Heart left ventricle (tissue), 16 donors: ENCODE measurements at places on chromosomes 1 and 21. TPM values are rescaled to one million over a fixed set of nuclear protein-coding genes. Genes with fewer than 3 reads are reported as not detected.

- peak; percentile 48 for DNase-seq
- H3K4me1 ChIP-seq = peaks cover 14% of the 10 kb centered on the region
- H3K36me3 ChIP-seq = no peaks in the 10 kb centered on the region
- no peak overlapping the region for H3K27ac ChIP-seq
- no peak overlapping the region for H3K4me3 ChIP-seq
These were observed 37.3 kb downstream of the CHAF1B start for GRCh38 chr21:36422279-36423098.

GRCh38 chr21:32562915-32563314 is 22.4 kb downstream of the TCP10L start:
- H3K4me3 ChIP-seq = no peak overlapping the region
- H3K27me3 ChIP-seq = no peaks in the 10 kb centered on the region
- peaks cover 5% of the 10 kb centered on the region for H3K4me1 ChIP-seq
- H3K27ac ChIP-seq = peak overlapping the region; percentile 22
- no peaks in the 10 kb centered on the region for H3K36me3 ChIP-seq

DNA sequence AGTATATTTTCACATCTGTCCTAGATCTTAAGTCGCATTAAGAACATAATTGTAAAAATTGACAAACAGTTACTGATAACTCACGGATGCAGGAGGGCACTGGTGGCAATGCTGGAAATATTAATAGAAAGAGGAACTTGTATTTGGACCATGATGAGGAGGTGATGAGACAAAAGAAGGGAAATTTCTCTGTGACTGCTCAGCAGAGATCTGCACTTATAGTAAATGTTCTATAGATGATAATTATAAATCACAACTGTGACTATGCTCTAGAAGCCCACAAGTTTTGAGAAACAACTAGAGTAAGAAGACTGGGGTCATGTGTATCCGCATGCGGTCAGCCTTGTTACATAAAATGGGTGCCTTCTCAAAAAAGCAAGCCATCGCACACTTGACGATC is 8.7 kb upstream of the DUSP12 start:
- peak overlapping the region; percentile 43 for H3K27ac ChIP-seq
- no peak overlapping the region for H3K4me3 ChIP-seq
- no peaks in the 10 kb centered on the region for H3K4me1 ChIP-seq
- H3K27me3 ChIP-seq = no peaks in the 10 kb centered on the region
- no peaks in the 10 kb centered on the region for H3K36me3 ChIP-seq

DNA sequence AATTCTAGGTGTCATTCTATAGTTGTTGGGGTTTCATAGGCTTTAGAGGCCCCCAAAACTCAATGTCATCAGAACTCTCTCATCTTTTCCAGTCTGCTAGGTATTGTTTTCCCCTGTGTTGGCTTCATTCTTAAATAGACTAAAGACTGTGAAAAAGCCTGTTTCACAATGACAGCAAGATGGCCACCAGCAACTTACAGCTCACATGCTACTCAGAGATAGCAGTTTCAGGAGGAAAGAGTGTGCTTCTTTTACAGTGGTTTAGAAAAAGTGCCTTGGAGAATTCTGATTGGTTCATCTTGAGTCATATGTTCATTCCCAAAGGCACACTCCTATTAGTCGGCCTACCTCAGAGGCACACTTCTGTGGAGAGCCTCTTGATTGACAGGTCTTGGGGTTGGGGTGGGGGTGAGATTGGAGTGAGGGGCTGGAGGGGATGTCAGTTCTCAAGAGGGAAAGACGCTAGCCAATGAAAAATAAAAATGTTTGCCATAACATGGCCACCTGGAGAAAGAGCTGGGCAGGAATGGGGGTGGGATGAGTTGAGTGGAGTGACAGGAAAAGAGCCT is 8.5 kb downstream of the IL23R start:
- no peaks in the 10 kb centered on the region for H3K4me1 ChIP-seq
- no peaks in the 10 kb centered on the region for H3K36me3 ChIP-seq
- no peak overlapping the region for H3K4me3 ChIP-seq
- DNase-seq = no peak
- H3K27me3 ChIP-seq = no peaks in the 10 kb centered on the region
- H3K27ac ChIP-seq = no peak overlapping the region

DNA sequence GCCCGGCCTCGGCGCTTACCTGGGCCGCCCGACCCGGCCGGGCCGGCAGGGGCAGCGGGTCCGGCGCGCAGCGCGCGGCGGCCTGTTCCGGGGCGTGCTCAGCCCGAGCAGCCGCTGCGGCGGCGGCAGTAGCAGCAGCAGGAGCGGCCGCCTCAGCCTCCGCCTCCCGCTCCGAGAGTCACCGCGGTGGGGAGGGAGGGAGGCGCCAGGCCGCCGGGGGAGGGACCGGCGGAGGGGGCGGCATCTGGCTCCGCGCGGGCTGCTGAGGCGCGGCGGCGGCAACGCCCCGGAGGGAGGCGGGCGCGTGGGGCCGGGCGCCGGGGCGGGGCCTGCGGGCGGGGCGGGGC is at the start of gene CTNNBIP1:
Gene CTNNBIP1 (minus strand): TSS at position 194 of the 347 bp plus-strand sequence. CDS start 38,205 bp downstream, outside the sequence.
- no peaks in the 10 kb centered on the region for H3K27me3 ChIP-seq
- H3K27ac ChIP-seq = peak within 1 kb of the TSS; percentile 89
- peak within 1 kb of the TSS; percentile 98 for H3K4me3 ChIP-seq
- H3K4me1 ChIP-seq = peaks cover 25% of the 10 kb centered on the region
- no peak for DNase-seq
- no peaks in the 10 kb centered on the region for H3K36me3 ChIP-seq

DNA sequence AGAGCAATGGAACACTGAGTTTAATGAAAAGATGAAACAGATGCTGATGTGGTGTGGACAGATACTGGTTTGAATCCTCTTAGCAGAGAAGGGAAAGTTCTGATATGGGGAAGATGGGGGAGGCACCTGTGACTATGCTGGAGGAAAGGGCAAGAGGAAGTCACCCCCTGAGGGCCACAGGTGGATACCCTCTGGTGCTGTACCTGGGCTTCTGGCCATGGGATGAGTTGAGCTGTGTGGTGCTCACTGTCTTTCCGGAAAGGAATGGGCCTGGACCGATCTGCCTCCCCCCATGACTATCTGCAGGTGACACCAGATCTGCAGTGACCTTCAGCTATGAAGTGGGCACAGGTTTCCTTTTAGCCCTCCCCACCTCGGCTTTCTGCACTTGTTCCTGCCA is 52.4 kb downstream of the IER5 start:
- H3K4me3 ChIP-seq = no peak overlapping the region
- no peaks in the 10 kb centered on the region for H3K36me3 ChIP-seq
- H3K4me1 ChIP-seq = peaks cover 3% of the 10 kb centered on the region
- H3K27ac ChIP-seq = no peak overlapping the region
- H3K27me3 ChIP-seq = no peaks in the 10 kb centered on the region
- no peak for DNase-seq

DNA sequence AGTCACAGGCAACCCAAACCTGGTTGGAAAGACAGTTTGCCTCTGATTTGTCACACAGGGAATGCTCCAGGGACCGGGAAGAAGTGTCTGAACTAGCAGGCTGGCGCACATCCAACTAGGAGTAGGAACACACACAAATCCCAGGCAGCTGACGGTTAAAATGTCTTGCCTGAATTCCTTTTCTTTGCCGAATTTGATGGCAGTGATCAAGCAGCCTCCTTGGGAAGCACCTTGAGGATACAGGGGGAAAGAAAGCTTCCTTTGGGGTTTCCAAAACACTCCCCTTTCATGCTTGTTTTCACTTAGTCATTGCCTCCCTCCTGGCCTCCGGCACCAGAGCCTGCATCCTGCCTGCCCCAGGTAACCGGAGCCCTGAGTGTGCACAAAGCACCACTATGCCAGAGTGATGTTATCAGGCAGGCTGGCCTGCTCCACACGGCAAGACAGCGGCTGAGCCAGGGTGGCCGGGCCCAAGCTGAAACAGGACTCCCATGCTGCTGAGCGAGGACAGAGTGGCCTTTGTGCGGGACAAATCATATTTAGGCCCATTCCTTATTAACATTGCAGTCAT is 193.8 kb downstream of the LMX1A start:
- no peaks in the 10 kb centered on the region for H3K27me3 ChIP-seq
- no peak for DNase-seq
- no peaks in the 10 kb centered on the region for H3K36me3 ChIP-seq
- H3K27ac ChIP-seq = no peak overlapping the region
- no peaks in the 10 kb centered on the region for H3K4me1 ChIP-seq

DNA sequence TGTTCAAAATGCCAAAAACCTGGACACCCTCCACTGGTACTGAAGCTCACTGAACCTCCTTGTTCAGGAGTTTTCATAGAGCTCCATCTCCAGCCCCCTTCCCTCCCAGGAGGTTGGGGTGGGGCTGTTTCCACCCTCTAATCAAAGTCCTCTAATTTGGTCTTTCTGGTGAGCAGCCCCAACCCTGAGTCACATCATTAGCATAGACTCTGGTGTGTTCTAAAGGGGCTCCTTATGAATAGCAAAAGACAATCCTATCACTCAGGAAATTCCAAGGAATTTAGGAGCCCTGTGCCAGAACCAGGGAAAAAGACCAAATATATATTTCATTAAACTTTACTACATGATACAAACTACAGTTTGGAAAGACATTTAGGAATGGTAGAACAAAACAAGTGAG is 13.2 kb upstream of the UBE4B start:
- no peak overlapping the region for H3K4me3 ChIP-seq
- no peak for DNase-seq
- no peaks in the 10 kb centered on the region for H3K36me3 ChIP-seq
- no peak overlapping the region for H3K27ac ChIP-seq

The LRP8 gene
- 3.8 TPM for total RNA-seq

The PLA2G5 gene
- total RNA-seq = 44.1 TPM

The OR2L2 gene
- not detected for total RNA-seq

The ACBD3 gene
- total RNA-seq = 35.2 TPM

The MIB2 gene
- 69.9 TPM for total RNA-seq
